Effector CD8-positive, alpha-beta T cell (primary cell): ENCODE measurements at places on chromosomes 7 and 10.

DNA sequence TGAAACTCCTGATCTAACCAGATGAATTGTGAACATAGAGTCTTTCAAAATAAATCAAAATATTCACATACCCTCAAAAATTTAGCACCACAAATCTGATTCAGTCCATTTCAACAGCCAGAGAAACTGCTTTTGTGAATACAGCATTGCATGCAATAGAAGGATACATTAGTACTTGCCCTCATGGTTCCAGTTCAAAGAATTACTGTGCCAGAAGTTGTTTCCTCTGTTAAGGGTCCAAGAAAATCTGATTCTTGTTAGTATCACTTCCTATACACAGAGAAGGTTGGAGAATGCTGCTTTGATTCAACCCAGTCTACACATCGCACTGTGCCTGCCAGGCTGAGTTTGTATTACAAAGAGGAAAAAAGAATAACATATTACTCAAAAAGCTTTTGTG is 115.6 kb downstream of the TFEC start:
- DNase-seq = no peak

- DNase-seq = no peak
Measured at GRCh38 chr7:70591643-70592042, 540.3 kb upstream of the GALNT17 start.

DNA sequence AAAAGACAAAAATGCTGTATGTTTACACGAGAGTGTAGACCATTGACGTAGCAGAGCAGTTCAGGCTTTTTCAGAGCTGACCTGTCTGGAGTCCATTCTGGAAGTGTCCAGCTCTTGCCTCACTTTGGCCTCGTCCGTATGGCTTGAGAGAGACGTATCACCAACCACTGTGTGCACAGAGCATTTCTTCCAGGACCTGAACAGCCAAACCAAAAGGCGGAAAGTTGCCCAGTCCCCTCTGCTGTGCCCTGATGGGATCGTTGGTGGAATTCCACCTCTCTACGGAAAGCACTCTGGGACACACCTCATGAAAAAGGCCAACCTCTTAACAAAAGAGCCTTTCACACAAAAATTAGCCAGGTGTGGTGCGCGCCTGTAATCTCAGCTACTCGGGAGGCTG is 184.7 kb upstream of the SH2B2 start:
- DNase-seq = no peak

DNA sequence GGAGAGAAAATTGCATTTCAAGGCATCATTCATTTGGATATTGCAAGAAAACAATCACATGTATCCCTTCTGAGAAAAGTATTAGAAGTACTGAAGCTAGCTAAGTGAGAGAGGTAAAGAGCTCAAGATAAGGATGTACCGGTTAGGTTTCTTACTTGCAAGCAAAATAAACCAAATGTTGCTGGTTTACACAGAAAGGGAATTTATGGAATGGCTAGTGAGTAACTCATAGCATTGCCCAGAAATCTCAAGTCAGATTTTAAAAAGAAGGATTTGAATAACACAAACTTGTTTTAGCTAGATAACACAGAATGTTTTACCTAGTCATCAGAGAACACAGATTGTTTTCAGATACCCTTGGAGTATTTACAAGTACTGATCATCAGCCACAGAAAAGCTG is 30.6 kb downstream of the KLHL7 start:
- no peak for DNase-seq

- peak; percentile 34 for DNase-seq
Measured at GRCh38 chr10:30434273-30435072, 489 bp downstream of the MAP3K8 start.

GRCh38 chr7:138074540-138074939 is 1.7 kb upstream of the AKR1D1 start:
- DNase-seq = no peak

DNA sequence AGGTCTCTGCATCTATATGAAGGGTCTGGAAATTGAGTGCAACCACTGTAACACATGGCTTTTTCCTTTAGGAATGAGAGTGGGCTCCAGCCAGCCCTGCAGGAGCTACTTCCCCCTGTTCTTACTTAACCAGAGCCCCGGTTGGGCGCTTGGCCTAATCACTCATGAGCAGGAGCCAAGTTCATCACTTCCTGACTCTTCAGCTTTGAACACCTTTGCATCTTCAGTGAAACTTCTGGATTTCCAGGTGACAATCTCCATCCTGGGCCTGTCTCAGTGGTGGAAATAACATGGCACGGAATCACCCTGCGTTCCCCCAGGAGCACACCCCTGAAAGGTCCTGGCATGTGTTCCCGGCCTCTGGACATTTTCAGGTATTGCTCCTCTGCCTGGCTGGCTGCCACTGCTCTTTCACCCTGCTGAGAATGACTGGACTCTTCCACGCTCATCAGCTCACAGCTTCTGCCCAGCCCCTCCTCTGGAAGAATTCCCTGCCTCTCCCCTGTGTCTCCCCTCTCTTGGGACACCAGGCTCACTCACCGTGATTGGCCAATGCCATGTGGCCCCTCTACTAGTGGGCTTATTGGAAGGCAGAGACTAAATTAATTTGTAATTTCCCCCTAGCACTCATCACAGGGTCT is 229.1 kb upstream of the GRB10 start:
- DNase-seq = no peak

DNA sequence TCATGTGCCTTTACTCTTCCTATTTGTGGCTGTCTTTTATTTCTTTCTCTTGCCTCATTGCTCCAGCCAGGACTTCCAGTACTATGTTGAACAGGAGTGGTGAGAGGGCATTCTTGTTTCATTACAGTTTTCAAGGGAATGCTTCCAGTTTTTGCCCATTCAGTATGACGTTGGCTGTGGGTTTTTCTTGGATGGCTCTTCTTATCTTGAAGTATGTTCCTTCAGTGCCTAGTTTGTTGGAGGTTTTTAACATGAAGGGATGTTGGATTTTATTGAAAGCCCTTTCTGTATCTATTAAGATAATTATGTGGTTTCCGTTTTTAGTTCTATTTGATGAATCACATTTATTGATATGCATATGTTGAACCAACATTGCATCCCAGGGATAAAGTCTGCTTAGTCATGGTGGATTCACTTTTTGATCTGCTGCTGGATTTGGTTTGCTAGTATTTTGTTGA is 96.8 kb downstream of the GLCCI1 start:
- DNase-seq = no peak

- no peak for DNase-seq
Measured at GRCh38 chr10:127441350-127442219, 107.5 kb upstream of the NPS start.

DNA sequence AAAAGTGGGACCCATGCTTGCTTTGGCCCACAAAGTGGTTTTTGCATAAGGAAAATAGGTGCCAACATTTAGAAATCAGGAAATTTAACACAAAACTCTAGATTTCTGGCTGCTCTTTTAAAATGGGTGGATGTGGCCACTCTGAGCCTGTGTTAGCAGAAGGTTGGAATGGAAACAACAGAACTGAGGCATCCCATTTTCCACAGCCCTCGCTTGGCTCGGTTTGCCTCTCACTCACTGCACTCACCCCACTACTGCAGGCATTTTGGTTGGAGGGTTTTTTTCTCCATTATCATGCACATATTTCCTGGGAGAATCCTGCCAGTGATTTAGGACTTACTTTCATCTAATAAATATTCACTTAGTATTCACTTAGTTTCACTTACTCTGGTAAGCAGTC is 178.9 kb downstream of the BICC1 start:
- no peak for DNase-seq

- no peak for DNase-seq
Measured at GRCh38 chr7:82821037-82821436, 341.6 kb downstream of the PCLO start.

- no peak for DNase-seq
Measured at GRCh38 chr7:138208864-138209263, 132.6 kb downstream of the AKR1D1 start.

- no peak for DNase-seq
Measured at GRCh38 chr10:69767793-69768192, 33.9 kb upstream of the COL13A1 start.

- DNase-seq = no peak
Measured at GRCh38 chr10:12980713-12981306, 20.7 kb downstream of the CCDC3 start.

DNA sequence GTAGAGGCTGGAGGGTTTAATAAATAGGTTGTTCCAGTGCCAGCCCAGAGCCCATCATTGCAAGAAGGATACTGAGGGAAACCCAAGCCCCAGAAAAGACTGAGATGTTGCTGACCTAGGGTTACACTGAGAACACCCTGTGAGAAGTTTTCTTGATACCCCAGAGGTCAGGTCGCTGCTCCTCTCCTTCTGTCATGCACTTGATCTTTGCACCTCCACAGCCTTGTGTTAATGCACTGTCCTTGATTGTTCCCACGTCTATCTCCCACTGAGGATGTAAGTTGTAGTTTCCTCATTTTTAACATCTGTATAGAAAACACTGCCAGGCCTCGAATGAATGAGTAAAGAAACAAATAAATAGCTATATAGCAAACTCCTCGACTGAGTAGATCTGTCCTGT is 195.3 kb upstream of the AHR start:
- no peak for DNase-seq

- no peak for DNase-seq
Measured at GRCh38 chr7:4525884-4526283, 156.2 kb upstream of the FOXK1 start.

- no peak for DNase-seq
Measured at GRCh38 chr10:71840177-71840957, 10.7 kb downstream of the PSAP start.

- DNase-seq = no peak
Measured at GRCh38 chr7:66301737-66302136, 96.6 kb downstream of the TPST1 start.

GRCh38 chr10:129938460-129938859 is 25.6 kb downstream of the EBF3 start:
- no peak for DNase-seq

- DNase-seq = no peak
Measured at GRCh38 chr10:120420421-120420820, 36.6 kb upstream of the PLPP4 start.

- no peak for DNase-seq
Measured at GRCh38 chr10:69241575-69241974, 21.4 kb downstream of the HKDC1 start.

DNA sequence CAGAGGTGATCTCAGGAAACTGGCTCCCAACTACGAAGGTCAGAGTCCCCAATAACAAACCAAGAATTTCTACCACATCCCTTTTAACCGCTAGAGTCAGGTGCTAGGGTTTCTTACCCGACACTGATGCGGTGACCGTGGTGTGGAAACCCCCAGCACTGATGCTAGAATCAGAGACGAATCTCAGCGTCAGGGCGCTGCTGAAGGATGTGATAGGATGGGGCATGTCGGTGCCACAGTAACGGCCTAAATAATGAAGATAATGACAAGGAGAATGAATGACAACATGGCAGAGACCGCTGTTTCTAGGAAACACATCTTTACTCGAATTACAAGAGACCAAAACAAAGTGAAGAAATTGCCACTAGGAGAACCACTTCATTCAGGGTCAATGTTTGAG is 131.1 kb upstream of the RSU1 start:
- DNase-seq = no peak

GRCh38 chr10:128247576-128247975 is 121.4 kb upstream of the MKI67 start:
- DNase-seq = no peak

GRCh38 chr7:32403463-32404229 is 86.5 kb downstream of the LSM5 start:
- no peak for DNase-seq

GRCh38 chr7:70659263-70659662 is 472.7 kb upstream of the GALNT17 start:
- no peak for DNase-seq

- DNase-seq = peak; percentile 3
Measured at GRCh38 chr7:91941450-91941849, 788 bp downstream of the AKAP9 start.

GRCh38 chr10:98408799-98409198 is 6.2 kb downstream of the PYROXD2 start:
- DNase-seq = no peak

DNA sequence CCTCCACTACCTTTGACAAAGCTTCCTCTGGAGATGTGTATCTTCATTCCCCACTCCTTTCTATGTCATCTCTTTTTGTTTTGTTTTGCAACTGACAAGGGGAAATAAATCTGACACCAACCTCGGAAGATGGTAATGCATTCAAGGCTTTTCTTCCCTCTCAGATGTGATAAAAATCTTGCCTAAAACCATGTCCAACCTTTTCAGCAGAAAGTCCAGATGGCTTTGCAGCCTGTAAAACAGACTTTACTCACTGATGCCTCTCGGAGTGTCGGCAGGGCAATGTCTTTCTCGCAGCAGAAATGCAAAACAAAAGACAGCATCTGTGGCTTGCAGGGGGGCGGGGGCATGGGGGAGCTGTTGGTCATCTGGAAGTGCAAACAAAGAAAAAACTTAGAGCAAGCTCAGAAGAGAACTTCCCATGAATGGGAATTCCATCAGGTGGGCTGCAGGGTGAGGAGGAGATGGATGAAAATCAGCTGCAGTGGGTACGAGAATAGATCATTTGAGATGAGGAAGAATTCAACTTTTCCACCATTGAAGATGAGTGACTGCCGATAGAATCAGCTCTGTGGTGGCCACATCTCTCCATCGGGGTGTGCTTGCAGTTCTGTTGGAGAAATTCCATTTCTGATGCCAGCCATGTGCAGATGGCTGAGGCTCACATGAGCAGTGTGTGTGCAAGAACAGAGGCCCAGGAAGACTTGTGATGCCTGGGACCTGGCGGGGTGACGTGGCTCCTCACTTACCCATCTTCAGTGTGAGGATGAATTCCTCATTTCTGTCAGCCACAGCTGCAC is 237.7 kb downstream of the WDR37 start:
- DNase-seq = no peak

DNA sequence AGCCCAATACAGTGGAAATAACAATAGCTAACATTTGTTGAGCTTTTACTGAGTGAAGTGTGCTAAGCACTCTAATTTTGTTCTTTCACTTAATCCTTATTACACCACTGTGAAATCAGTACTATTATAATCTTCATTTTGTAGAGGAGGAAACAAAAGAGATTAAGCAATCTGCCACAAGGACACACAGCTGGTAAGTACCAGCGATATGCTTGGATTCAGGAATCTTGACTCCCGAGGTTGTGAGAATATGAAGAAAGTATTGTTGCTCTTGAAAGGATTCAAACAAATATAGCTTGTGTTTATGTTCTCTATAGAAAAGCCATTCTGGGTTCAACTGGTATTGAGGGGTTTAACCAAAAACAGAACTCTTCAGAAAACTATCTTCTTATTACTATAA is 93.7 kb upstream of the HECTD2 start:
- no peak for DNase-seq

DNA sequence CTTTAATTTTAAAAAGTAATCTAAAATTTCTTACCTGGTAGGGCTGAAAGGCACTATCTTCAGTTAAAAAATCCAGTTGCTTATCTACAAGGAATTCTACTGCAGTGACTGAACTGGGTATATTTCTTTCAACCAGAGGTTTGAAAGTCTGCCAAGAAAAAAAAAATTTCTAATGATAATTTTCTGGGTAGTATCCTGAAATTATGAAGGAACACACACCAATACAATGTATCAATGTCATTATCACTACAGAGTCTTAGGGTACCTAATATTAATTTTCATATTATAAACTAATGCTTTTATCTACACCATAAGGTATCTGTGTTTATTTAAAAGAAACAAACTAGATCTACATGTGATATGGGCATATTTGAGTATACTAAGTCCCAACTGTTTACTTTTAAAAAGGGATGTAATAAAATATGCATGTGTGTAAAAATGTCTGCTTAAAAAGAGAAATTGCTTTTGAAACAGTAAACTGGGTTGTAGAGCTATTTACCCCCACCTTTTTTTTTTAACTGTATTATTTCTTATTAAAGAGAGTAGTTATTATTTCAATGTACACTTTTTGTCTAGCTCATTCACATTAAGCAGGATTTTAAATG is 131.6 kb downstream of the NRBF2 start:
- no peak for DNase-seq

- DNase-seq = no peak
Measured at GRCh38 chr10:132095403-132096113, 29.8 kb downstream of the JAKMIP3 start.
